GOT3 (cell line): ENCODE measurements at places on chromosomes 2 and 18.

GRCh38 chr2:112828251-112828691, 8.3 kb downstream of the IL1B start:
- DNase-seq, result no peak

GRCh38 chr2:439077-439476, 151.2 kb upstream of the ALKAL2 start:
- DNase-seq, result no peak

DNA sequence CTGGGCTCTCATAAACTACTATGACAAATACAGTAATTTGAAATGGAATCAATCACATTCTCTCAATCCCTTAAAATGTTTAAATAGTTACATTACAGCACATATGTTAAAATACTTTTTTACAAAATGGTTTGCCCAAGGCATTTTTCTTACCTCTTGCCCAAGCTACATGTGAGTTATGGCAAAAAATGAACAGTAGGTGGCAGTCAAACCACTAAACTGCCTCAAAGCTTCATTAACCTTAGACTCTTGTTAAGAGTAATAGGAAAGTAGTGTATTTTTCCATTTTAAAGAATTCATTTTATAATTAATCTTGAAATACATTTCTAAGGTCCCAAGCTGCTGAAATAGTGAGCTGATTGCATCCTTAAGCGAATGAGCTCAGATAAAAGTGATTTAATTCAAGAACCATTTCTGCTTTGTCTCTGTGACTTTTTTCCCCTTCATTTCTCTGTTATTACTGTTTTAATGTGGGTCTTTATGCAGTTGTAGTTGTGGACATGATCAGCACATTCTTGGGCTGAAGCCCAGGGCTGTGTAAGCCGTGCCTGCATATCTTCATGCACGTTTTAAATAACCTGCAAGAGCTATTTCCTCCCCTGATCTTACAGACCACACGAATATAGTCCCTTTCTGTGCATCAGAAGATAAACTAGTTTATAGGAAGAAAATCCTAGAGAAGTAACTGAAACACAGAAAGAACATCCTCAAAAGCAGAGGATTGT, 311.8 kb downstream of the LNPK start:
- DNase-seq, result no peak

DNA sequence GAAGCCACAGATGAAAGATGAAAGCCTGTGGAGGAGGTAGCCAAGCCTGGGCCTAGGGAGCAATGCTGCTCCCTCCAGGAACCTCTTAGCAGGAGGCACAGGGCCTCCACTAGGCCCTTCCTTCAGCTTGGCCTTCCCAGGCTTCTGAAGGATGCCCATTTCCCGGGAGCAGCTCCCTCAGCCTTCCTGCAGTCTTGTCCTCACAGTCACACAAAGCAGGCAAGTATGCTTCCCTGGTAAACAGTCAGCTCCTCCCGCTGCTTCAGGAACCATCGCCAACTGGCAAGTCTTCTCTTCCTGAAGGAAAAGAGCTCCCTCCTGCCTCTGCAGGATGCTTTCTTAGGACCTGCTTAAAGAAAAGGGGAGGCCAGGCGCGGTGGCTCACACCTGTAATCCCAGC, 53.2 kb downstream of the SMAD7 start:
- no peak for DNase-seq

GRCh38 chr2:158740127-158740526, 55.0 kb upstream of the DAPL1 start:
- DNase-seq, result no peak

GRCh38 chr2:218658671-218659257, 659 bp downstream of the ZNF142 start:
- no peak for DNase-seq

- DNase-seq, result no peak
Observed at GRCh38 chr2:191670076-191670475, 7.9 kb upstream of the NABP1 start.

DNA sequence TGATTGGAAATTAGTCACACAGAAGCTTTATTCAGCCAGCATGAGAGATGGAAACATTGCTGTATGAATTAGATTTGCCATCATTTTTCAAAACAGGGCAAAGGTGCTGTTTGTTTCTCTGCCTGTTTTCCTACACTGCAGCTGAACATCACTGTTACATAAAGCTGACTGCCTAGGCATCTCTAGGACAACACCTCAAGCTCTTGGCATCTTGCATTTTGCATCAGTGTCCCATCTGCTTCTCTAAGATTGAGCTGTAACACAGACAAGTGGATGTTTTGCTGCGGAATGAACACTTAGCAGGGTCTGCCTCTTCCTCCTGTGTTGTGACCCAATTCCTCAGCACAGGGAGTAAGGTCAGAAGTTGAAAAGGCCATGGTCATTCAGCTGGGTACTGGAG, 4.9 kb downstream of the CCT7 start:
- no peak for DNase-seq

- DNase-seq, result no peak
Observed at GRCh38 chr2:42108852-42109251, 60.3 kb upstream of the EML4 start.

DNA sequence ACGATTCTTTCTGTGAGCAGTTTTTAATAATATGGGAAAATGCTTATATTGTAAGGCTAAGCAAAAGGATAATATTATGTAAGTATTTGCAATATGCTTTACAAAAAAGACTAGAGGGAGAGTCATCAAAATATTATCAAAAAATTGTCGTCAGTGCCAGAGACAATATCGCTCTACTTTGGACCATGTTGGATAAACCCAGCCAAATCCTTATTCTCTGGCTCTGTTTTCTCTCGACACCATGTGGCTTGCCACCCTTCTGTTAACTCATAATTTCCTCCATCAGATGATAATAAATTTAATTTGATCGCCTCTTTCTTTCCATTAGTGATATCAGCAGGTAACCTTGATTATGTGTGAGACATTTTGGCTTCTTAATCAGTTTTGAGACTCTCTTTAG, 129.9 kb downstream of the CDC42EP3 start:
- no peak for DNase-seq

DNA sequence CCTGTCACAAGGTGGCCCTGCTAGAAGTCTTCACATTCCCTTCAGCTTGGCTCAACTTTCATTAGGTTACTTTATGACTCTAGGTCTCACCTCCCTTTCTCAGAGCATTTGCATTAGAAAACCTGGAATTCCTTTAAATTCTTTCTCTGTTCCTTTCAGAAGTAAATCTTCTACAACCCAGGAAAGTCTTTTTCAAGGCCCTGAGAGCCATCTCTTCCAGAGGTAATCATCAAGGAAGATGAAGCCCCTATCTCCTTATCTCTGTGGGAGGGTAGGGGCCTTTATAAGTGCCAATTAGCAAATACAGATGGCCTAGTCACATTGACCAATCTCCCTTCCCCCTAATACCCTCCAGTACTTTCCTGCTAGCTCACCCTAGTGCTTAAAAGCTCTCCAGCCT, 848.0 kb upstream of the FAM98A start:
- no peak for DNase-seq

DNA sequence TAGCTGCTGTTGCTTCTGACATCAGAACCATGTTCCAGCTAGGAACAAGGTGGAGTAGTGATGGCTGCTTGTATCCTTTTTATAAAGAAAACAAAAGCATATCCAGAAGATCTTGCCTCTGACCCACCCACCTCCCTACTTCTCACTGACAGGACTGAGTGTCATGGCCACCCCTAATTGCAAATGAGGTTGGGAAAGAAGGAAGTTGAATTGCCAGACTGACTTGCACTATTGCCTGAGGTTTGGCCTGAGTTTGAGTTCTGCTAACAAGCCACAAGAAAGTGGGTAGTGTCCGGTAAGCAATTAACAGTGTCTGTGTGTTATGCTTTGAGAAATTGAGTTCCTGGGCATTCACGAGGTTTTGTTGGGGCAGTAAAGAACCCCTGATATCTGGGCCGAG, 22.8 kb downstream of the SGPP2 start:
- no peak for DNase-seq

- no peak for DNase-seq
Observed at GRCh38 chr2:74881626-74882298, 47.8 kb downstream of the HK2 start.

DNA sequence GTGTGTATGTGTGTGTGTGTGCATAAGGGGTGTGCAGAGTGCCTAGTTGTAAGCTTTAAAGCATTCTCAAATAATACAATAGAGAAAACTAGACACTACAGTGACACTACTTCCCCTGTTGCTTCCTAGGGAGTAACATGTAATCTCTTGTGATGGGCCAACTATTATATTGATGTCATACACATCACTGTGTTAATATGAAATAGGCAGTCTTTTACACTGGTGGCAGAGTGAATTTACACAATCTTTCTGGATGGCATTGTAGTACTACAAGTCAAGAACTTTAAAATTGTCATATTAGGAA, 488.0 kb upstream of the ZEB2 start:
- DNase-seq, result no peak
